Activated gamma-delta T cell treated with Interleukin-2 at 50 U/mL for 16 hours (primary cell): ENCODE measurements at places on chromosomes 1 and 21.

DNA sequence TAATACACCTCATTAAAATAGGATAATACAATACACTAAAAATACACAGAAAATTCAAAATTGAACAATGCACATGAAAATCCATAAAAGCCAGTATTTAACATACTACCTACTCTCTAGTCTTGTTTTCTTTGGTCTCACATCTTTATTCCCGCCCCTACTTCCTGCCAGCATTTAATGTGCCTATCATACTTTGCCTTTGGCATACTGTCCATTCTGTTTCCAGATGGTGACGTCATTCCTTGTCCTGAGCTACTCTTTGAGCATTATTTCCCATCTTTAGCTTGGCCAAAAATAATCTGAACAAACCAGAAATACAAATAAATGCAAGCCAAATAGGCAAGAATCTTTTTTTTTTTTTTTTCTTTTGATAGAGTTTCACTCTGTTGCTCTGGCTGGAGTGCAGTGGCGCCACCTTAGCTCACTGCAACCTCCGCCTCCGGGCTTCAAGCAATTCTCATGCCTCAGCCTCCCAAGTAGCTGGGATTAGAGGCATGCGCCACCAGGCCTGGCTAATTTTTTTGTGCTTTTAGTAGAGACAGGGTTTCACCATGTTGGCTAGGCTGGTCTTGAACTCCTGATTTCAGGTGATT lies 4.4 kb downstream of the HFM1 start:
- DNase-seq = no peak

DNA sequence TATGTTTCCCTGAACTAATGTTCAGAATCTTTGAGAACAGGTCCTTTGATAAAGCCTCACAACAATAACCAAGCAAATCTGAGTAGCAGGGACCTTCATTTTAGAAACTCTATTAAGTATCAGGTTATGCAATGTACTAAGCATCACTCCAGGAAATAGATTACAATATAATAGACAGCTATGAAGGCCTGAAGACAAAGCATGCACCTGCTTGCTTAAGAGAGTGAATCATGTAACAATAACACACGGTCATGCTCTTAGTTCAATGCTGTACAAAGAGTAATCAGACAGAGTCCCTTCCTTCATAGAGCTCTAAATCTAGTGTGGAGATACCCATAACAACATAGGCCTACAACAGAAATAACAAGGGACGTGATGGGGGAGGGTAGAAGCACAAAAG lies 8.1 kb upstream of the CMPK1 start:
- DNase-seq = no peak

- DNase-seq = no peak
Measured at GRCh38 chr1:201528631-201529252, 10.2 kb upstream of the NAV1 start.

DNA sequence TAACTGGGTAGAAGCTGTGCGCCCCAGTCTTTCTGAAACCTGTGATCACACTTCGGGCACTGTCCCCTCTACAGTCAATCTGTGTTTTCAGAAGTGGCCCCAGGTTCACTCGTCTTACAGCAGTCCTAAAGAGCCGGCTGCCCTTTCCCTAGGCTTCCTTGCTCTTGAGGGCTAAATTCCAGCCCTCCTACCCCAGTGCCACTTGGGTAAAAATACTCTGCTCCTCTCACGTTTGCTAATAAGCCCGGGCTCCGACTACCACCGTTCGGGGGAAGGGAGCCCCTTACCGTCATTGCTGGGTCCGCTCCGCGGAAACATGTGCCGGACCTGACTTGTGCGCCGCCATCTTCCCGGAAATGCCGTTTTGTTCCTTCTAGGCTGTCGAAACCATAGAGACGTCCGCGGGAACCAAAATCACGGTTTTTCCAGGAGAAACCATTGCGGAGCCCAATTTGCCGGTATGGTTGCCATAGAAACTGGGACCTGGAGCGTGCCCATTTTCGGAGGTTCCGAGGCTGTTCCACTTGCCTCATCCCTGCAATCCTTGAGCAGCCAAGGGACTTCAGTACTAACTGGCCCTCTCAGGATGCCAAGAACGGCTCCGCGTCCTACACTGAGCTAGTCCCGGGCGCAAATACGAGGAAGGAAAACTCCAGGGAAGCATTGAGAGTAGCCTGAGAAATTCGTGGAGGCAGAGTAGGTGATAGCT lies at the start of gene GPATCH4:
GPATCH4 (minus strand) TSS at position 358 of the 709 bp plus-strand sequence.
- peak; percentile 66 for DNase-seq

DNA sequence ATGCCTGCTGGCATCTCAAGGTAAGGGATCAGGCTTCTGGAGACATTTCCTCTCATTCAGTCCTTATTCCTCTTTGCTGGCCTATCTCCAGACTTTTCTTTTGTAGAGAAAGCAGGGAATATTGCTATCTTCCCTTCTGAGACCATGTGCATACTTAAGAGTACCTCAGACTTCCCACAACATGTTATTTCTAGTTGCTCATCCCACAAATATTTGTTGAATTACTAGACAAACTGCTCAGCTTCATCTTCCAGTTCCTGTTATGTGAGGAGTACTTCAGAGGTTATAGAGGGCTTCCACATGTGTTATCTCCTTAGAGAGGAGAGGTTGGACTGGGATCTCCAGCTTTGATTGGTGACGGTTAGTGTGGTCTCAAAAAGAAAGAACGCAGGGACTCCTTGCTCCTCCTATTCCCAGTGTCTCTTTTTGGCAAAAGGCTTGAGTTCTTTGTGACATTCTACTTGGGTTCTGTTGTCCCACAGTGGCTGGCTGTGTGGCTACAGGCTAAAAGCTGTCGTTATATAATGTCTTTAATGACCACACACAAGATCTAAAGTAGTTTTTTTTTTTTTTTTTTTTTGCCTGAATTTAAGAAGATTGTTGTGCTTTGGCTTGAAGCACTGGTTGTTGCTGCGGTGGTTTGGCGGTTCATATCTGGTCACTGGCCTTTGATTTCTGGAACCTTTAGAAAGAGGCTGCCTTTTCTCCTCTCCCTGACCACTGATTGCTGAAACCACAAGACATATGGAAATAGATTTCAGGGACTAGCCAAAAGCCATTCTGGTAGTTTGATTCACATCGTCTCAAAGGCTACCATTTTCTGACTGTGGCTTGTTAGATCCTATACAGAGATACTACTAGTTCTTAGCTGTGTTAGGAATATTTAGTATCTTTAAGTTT lies 78.7 kb downstream of the FGGY start:
- DNase-seq = no peak
